ENCODE measurements at places on chromosomes 16 and 17.

DNA sequence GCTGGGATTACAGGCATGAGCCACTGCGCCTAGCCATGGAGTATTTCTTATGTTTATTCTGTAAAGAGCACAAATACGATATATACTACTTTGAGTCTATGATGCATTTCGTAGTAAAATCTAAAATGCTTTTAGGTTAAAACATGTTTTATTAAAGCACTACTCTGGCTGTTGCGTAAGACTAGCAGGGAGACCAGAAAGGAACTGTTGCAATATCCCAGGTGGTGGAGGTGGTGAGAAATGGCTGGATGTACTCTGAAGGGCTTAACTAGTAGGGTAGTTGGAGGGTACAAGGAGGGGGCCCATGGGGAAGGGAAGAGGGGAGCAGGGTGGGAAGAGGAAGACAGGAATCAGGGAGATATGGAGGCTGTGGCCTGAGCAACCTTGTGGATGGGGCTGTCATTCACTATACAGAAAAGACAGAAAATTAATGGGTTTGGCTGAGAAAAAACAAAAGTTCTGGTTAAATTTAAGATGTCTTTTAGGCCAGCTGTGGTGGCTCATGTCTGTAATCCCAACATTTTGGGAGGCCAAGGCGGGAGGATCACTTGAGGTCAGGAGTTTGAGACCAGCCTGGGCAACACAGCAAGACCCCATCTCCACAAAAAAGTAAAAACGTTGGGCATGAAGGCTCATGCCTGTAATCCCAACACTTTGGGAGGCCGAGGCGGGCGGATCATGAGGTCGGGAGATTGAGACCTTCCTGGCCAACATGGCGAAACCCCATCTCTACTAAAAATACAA lies 35.8 kb downstream of the ST3GAL2 start:
- no peak for DNase-seq

- DNase-seq: no peak
Observed at GRCh38 chr16:23293016-23293415, 9.1 kb upstream of the SCNN1B start.

DNA sequence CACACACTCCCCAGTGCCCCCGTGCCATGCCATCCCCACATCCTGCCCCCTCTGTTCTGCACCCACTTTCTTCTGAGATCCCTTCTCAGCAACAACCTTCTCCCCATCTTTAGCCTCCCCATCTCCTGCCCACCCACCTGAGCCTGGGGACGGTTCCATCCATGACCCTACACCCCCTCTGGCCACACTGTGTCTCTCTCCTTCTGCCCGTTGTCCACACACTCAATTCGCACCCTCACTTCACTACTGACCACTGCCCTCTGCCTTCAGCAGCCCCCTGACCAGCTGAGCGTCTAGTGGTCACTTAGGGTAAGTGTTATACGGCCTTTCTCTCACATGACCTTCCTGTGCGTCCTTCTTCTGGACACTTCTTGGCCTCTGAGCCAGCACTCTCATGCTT lies 6.1 kb downstream of the ARHGAP27 start:
- DNase-seq: no peak

- no peak for DNase-seq
Observed at GRCh38 chr17:6749519-6749918, 6.3 kb upstream of the XAF1 start.

DNA sequence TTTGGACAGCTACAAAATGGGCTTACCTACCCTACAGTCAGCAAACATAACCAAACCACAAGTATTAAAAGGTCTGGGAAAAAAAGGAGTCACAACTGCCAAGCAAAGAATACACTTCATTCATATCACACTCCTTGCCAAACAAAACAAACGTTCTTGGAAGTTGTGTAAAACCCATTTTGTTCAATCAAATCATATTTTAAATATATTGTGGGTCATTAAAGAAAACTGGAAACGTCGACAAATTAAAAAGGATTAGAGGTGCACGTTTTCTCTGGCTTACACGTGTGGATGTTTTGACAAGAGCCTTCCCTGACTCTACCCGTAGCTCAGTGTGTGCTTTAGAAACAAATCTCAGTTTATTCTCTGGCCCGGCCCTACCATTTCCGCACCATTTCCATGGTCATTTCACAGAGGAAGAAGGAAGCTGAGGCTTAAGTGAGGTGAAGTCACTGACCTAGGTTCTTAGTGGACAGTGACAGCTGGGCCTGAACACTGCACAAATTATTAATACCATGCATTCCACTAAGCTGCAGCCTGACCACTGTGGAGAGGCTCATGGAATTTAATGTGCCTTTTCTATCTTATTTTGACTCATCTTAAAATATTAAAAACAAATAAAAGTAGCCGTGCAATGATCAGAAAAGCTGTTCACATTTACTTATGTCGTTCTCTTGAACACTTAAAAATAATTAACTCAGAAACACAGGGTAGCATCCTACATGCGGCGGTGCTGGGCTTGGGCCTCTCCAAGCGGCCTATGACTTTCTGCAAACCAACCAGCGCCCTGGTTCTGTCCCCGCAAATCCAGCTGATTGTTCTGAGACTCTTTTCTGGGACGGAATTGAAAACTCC lies 968 bp downstream of the CEP112 start:
- no peak for DNase-seq

DNA sequence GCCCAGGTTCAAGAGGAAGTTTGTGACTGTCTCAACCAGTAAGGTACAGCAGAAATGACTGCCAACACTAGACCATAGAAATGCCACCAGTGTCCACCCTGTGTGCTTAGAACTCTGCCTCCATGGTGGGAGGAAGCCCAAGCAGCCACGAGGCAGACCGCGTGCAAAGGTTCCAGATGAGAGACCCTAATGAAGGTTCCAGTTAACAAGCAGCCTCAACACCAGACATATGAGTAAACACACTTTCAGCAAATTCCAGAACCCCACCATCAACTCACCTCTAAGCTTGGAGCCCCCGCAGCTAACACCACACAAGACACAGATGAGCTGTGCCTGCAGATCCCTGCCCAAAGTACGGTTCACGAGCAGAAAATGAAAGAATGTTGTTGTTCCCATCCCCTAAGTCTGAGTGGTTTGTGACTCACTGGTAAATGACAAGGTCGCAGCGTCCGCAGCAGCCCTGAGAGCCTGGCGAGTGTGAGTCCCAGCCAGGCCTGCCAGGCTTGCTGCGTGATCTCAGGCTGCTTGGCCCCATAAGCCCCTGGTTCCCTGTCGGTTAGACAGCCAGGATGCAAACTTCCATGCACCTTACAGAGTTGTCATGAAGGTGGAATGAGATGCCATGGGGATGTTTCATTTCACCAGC lies 193.7 kb downstream of the C16orf95 start:
- no peak for DNase-seq

GRCh38 chr16:27598931-27599565 lies 49.1 kb downstream of the KATNIP start:
- DNase-seq: no peak

- no peak for DNase-seq
Observed at GRCh38 chr16:53090591-53091411, 36.0 kb downstream of the CHD9 start.

- DNase-seq: no peak
Observed at GRCh38 chr16:66423177-66423576, 3.9 kb upstream of the BEAN1 start.

DNA sequence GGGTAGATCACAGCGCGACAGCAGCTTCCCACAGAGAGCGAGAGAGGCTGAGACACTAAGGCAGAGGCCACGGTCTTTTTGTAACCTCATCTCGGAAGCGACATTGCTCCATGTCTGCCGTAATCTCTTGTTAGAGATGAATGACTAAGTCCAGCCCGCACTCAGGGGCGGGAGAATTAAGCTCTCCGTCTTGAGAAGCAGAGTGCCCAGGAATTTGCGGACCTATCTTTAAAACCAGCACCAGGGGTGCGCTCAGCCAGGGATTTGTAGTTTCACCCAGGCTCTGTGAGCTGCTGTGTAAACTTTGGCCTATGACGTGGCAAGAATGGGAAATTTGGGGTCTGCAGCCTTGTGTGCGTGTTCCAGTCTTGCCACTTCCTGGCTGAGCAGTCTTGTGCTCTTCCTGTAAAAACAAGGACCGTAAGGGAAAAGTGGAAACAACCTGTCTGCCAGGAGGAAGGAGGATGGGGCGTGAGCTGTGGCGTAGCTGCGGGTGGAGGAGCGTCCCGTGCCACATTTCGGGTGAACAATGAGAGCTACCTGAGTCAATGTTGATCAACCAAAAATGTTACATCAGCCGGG lies 16.0 kb upstream of the JPH3 start:
- DNase-seq: no peak

DNA sequence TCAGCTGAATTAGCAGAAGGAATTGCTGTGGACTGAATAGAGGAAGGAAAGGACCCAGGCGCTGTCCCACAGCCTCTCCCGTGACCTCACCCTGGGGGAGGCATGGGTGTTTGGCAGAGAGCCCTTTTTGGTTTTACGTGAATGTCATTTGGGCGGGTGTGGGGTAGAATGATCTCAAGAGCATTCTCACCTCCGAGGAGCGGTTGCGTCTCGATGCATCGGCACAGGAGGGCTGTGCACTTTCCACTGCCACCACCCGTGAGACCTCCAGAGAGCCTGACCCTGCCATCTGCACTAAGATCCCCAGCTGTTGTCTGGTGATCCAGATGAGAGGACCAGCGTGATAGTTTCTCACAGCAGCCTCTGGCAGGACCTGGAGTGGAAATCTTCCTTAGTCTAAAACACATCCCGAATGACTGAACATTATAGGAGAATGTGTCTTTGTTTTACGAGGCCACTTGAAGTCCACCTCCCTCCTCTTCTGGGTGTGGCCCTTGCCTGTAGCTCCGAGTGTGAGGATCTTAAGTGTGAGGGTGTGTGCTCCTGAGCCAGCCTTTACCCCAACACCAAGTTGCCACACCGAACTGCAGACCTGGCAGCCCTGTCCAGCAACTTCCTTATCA lies 29.3 kb downstream of the FOXK2 start:
- DNase-seq: no peak

DNA sequence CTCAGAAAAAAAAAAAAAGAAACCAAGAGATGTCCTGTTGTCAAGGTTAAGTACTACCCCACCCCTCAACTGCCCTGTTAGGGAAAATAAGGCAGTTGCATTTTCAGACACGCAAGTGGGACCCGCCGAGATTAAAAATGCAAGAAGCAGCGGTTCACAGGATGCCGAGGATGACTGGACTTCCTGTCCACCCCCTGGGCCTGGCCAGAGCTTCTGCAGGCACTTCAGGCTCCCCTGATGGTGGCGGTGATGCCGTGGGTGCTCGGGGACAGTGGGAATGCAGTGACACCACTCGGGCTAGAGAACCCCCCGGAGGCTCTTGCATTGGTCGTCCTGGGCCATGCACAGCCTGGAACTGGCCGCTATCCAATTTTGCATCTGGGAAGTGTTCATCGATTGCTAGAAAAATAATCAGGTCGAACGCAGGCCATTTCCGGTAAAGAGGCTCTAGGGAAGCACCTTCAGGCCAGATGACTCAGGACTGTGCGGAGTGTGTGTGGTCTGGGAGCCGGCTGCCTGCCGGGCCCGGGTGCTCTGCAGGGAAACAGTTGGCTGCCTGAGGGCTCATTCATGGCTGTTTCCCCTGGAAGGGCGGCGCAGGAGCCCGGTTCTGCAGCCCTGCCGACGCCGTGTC lies 13.4 kb upstream of the CRISPLD2 start:
- no peak for DNase-seq

DNA sequence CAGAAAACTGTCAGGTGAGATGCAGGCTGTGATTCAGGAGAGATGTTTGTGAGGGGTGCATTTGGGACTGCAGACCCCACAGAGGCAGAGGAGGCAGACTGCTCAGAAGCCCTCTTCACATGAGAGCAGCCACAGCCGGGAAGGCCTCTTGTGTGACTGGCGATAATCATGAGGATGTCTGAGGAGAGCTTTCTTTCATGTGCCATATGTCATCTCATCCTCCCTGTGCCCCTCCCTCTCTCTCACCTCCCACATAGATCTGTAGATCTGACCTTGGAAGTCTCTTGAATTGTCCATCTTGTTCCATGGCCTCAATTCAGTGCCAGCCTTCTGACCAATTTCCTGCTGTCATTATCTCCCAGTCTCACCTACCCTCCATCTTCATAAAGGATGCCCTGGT lies 50.5 kb downstream of the EPN2 start:
- DNase-seq: no peak

- no peak for DNase-seq
Observed at GRCh38 chr16:71515026-71515425, 11.2 kb upstream of the CHST4 start.

- DNase-seq: no peak
Observed at GRCh38 chr16:68452176-68452575, 3.9 kb upstream of the SMPD3 start.

- DNase-seq: no peak
Observed at GRCh38 chr16:84177741-84178073, 9.2 kb downstream of the TAF1C start.

- no peak for DNase-seq
Observed at GRCh38 chr17:72119873-72120641, 763 bp upstream of the SOX9 start.

DNA sequence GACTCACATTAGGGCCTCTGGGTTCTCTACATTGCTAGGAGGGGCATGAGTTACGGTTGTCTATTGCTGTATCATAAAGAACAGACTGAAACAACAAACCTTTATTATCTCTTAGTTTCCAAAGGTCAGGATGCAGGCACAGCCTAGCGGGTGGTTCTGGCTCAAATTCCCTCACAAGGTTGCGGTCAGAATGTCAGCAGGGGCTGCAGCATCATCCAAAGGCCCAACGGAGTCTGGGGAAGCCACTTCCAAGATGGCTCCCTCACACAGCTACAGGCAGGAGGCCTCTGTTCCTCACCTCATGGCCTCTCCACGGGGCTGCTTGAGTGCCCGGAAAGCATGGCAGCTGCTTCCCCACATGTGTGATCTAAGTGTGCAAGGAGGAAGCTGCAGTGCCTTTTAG lies 29.6 kb upstream of the ZFPM1 start:
- DNase-seq: no peak

All from stimulated activated CD8-positive, alpha-beta memory T cell treated with anti-CD3 and anti-CD28 coated beads, Interleukin-7, amount 100 ng/mL, for 1 hour (primary cell).